ENCODE measurements at places on chromosomes 4 and X. TPM values are rescaled to one million over a fixed set of nuclear protein-coding genes. Genes with fewer than 3 reads are reported as not detected.

MAGEA4 gene
- not detected for total RNA-seq

FGG gene
- total RNA-seq: not detected

F8A1 gene
- total RNA-seq: 63.4 TPM

AFM gene
- not detected for total RNA-seq

MAPK10 gene
- not detected for total RNA-seq

EDA2R gene
- total RNA-seq: 2.5 TPM

MMAA gene
- 13.5 TPM for total RNA-seq

MAGEA3 gene
- not detected for total RNA-seq

RGN gene
- not detected for total RNA-seq

PAGE5 gene
- total RNA-seq: not detected

IL15 gene
- 4.0 TPM for total RNA-seq

KLHL34 gene
- total RNA-seq: 0.40 TPM

RBMXL3 gene
- total RNA-seq: not detected

PF4V1 gene
- total RNA-seq: not detected

HTRA3 gene
- not detected for total RNA-seq

GRCh38 chr4:163707873-163708272, 213.4 kb downstream of the TMA16 start:
- DNase-seq: no peak

GRCh38 chr4:68283714-68284113, 38.2 kb upstream of the TMPRSS11B start:
- DNase-seq: no peak

GRCh38 chr4:73127839-73128453, 58.4 kb upstream of the COX18 start:
- no peak for DNase-seq

- DNase-seq: no peak
Observed at GRCh38 chr4:152997771-152998487, 61.8 kb downstream of the FHDC1 start.

GRCh38 chr4:2059046-2059725, at the start of gene NAT8L:
NAT8L (plus strand) TSS chr4:2059327; CDS start chr4:2059512, 185 bp downstream.
- no peak for DNase-seq

GRCh38 chr4:15427161-15427560, 672 bp upstream of the C1QTNF7 start:
- no peak for DNase-seq

- DNase-seq: no peak
Observed at GRCh38 chr4:19327364-19327763, 924.3 kb upstream of the SLIT2 start.

DNA sequence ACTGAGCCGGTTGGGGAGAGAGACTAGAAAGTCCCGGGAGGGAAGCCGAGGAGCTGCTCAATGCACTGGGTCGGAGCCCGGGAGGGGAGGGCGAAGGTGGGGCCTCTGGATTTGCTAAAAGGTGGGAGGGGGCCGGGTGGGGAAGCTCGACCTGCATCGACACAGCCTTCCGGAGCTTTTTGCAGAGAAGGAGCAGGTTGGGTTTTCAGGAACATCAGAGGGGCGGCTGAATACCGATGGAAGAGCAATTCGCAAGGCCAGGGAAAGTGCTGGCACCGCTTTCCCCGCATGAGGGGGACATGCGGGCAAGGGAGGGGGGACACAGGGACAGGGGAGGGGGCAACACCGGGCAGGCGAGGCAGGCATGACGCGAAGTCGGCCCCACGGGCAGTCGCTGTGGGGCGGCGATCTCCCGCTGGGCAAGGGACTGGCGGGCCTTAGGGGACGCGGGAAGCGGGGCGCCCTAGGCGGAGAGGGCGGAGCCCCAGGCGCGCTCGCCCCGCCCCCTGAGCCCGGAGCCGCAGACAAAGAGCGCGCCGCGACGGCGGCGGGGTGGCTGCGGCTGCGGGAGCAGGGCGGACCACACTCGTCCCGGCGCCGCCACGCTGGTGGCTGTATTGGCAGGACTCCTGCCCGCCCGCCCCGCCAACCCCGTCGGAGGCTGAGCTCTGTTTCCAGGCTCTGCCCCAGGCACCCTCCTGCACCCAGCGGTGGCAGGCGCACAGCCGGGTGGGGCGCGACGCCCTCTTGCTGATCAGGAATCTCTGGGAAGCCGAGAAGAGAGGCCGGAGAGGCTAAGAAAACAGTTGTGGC, 11.6 kb downstream of the PDZD4 start:
- peak; percentile 55 for DNase-seq

DNA sequence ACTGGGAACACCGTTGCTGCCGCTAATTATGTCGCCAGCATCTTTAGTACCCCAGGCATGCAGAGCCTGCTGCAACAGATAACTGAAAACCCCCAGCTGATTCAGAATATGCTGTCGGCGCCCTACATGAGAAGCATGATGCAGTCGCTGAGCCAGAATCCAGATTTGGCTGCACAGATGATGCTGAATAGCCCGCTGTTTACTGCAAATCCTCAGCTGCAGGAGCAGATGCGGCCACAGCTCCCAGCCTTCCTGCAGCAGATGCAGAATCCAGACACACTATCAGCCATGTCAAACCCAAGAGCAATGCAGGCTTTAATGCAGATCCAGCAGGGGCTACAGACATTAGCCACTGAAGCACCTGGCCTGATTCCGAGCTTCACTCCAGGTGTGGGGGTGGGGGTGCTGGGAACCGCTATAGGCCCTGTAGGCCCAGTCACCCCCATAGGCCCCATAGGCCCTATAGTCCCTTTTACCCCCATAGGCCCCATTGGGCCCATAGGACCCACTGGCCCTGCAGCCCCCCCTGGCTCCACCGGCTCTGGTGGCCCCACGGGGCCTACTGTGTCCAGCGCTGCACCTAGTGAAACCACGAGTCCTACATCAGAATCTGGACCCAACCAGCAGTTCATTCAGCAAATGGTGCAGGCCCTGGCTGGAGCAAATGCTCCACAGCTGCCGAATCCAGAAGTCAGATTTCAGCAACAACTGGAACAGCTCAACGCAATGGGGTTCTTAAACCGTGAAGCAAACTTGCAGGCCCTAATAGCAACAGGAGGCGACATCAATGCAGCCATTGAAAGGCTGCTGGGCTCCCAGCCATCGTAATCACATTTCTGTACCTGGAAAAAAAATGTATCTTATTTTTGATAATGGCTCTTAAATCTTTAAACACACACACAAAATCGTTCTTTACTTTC, 1.8 kb downstream of the UBQLN2 start:
- peak; percentile 20 for DNase-seq

- DNase-seq: no peak
Observed at GRCh38 chr4:127479031-127479622, 153.6 kb upstream of the INTU start.

- DNase-seq: no peak
Observed at GRCh38 chrX:70134116-70134477, 850 bp downstream of the IGBP1 start.

DNA sequence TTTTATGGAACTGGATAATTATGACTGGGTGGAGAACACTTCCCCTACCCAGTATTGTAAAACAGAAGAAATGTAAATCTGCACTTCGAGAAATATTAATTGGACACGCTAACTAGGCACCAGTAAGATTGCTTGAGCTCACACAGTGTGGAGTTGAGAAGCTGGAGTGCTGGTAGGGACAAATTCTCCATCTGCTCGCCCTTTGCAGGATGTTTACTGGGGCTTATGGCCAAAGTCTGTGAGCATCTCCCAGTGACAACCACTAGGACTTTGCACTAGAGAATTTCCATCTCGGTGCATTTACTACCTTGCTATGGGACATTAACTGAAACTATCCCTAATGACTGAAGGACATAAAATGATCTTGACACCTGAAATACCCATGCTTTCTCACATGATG, 33.7 kb upstream of the GPR34 start:
- DNase-seq: no peak

- no peak for DNase-seq
Observed at GRCh38 chr4:186104890-186105646, 564 bp downstream of the FAM149A start.

GRCh38 chrX:55356609-55357008, 91.9 kb upstream of the PAGE3 start:
- DNase-seq: no peak

GRCh38 chrX:109372716-109373115, 109.2 kb downstream of the GUCY2F start:
- DNase-seq: no peak

DNA sequence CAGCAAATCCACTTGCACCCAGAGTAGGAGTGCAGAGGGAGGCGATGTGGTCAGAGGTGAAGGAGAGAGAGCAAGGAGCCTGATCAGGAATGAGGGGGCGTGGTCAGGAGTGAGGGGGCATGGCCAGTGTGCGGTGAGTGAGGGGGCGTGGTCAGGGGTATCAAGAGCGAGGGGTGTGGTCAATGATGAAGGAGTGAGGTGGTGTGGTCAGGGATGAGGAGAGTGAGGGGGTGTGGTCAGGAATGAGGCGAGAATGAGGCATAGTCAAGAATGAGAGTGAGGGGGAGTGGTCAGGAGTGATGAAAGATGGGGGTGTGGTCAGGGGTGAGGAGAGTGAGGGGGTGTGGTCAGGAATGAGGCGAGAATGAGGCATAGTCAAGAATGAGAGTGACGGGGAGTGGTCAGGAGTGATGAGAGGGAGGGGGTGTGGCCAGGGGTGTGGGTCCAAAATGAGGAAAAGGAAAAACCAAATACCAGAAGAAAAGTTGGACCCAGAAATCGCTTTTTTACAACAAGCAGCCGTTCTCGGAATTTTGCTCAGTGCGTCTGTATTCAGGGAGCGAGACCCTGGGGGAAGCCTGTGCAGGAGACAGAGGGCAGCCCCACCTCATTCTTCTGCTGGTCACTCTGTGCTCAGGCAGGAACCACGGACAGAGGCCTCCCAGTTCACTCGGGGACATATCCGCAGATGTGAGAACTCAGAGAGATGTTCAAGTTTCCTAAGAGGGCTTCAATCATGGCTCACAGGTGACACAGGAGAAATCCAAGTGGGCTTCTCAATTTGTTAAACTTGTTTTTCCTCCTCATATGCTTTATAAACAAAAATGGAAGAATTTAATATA, 47.5 kb downstream of the MAGEA1 start:
- no peak for DNase-seq

DNA sequence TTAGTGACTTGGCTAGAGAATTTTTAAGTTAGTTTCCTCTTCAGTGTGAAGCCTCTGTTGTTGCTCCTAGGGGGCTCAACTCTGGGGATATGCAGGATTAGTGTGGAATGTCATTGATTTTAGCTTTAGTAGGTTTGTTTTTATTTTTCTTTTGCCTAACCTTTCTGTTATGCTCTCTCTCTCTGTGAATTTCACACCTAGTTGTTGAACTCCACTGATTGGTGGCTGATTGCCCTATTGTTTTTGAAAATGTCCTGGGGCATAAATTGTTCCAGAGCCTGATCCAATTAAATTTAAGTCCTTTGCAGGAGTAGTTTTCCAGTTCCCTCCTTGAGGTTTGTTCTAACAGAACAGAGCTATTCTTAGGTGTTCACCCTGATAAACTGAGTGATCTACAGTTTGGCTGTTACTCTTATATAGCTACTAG, 393.3 kb upstream of the CTSO start:
- DNase-seq: no peak

GRCh38 chr4:30256116-30256832, 463.9 kb upstream of the PCDH7 start:
- no peak for DNase-seq

- no peak for DNase-seq
Observed at GRCh38 chrX:105725228-105725627, 97.1 kb upstream of the NRK start.

GRCh38 chr4:166174717-166175490, 301.9 kb downstream of the TLL1 start:
- no peak for DNase-seq

GRCh38 chrX:13840121-13840520, 23.2 kb upstream of the GPM6B start:
- DNase-seq: no peak

GRCh38 chr4:68175562-68176155, 46.0 kb upstream of the TMPRSS11F start:
- DNase-seq: peak; percentile 24

DNA sequence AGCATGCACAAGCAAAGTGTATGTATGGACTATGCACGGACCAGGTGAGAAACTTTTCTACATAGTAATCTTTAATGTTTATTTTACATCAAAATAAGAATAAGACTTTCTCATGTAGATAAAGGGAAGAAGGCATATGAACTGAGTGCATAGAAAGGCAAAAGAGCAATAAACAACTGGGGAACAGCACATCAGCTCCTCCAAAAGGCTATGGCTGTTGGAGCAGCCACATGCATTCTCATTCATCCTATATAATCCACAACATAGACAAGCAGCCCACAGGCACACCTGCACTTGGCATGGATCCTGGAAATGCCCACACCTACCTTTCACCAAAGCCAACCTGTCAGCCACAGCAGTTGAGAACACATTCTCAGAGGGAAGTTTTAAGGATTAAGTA, 586.9 kb upstream of the INTU start:
- no peak for DNase-seq

GRCh38 chr4:79964400-79965211, 108.4 kb downstream of the ANTXR2 start:
- DNase-seq: no peak

DNA sequence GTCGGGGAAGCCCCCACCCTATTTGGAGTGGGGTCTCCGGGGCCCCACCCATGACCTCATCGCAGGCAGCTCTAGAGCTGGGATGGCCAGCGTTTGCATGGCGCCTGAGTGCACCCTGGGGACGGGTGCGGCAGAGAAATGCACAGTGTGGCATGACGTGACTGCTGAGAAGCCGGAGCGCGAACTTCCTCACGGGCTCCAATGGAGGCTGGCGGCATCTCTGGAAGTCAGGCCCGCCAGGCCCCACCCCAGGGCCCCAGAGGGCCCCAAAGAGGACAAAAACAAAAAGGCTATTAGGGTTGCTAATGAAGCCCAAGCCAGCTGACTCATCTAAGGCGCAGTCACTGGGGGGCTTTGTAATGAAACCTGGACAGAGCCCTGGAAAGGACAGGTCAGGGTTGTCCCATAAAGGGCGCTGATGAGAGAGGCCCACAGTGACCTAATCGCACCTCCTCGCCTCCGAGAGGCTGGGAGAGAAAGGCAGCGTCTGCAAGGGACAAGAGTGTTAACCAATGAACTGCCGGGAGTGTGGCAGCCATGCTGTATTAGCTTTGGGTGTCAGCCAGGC, 86.0 kb upstream of the C1QTNF7 start:
- DNase-seq: no peak
